ENCODE measurements at places on chromosomes 6 and 20. TPM values are rescaled to one million over a fixed set of nuclear protein-coding genes. Genes with fewer than 3 reads are reported as not detected.

Gene ISM1
- 0.18 TPM for total RNA-seq

Gene RNF182
- 3.5 TPM for total RNA-seq

Gene SLC17A3
- 0.86 TPM for total RNA-seq

Gene DEF6
- total RNA-seq: 0.05 TPM

Gene CRIP3
- total RNA-seq: 0.11 TPM

Gene MUCL3
- total RNA-seq: 0.15 TPM

Gene SYNDIG1
- 1.4 TPM for total RNA-seq

Gene KCNG1
- total RNA-seq: 52.5 TPM

Gene POU5F1
- 11.8 TPM for total RNA-seq

Gene OR2H2
- total RNA-seq: not detected

Gene FOXF2
- 19.5 TPM for total RNA-seq

Gene CFAP61
- 0.44 TPM for total RNA-seq

Gene ETV7
- total RNA-seq: 0.28 TPM
